Activated CD4-positive, alpha-beta memory T cell treated with anti-CD3 and anti-CD28 coated beads for 36 hours (primary cell): ENCODE measurements at places on chromosomes 11 and 22.

- H3K36me3 ChIP-seq = no peaks in the 10 kb centered on the region
- DNase-seq = no peak
- no peak overlapping the region for H3K4me3 ChIP-seq
- peaks cover 11% of the 10 kb centered on the region for H3K27me3 ChIP-seq
- no peak overlapping the region for H3K27ac ChIP-seq
- no peaks in the 10 kb centered on the region for H3K4me1 ChIP-seq
These were observed 60.0 kb upstream of the HTATIP2 start for GRCh38 chr11:20303391-20303965.

GRCh38 chr11:125286486-125286885 lies 121.9 kb downstream of the PKNOX2 start:
- H3K36me3 ChIP-seq = no peaks in the 10 kb centered on the region
- H3K27me3 ChIP-seq = peaks cover 7% of the 10 kb centered on the region
- no peak overlapping the region for H3K27ac ChIP-seq
- H3K4me3 ChIP-seq = no peak overlapping the region
- no peak for DNase-seq

GRCh38 chr22:47051441-47052071 lies 289.1 kb downstream of the TBC1D22A start:
- no peak overlapping the region for H3K4me3 ChIP-seq
- H3K4me1 ChIP-seq = peaks cover 4% of the 10 kb centered on the region
- no peak overlapping the region for H3K27ac ChIP-seq
- no peak for DNase-seq
- H3K27me3 ChIP-seq = no peaks in the 10 kb centered on the region

DNA sequence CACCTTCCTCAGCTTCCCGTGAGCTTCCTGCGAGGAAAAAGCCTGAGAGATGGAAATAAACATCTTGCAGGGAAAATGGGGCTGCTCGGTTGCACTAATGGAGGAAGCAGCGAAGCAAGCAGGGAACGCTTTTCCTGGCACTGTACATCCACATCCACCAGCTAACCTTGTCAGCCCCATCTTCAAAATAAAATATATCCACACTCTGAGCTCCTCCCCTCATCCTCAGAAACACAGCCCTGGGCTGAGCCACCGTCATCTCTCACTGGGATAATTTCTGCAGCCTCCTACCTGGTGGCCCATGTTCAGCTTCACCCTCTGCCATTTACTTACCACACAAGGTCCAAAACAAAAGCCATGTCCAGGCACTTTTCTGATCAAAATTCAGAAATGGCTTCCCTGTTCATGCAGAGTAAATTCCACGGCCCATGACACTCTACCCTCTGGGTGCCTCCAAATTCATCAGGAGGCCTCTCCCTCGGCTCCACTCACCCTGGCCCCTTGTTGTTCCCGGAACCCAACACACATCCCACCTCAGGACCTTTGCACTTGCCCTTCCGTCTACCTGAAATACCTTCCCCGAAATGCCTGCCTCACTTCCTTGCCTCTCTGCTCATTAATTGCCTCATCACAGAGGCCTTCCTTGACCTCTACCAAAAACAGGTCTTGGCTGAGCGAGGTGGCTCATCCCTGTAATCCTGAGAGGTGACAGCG lies 13.0 kb downstream of the C11orf86 start:
- no peaks in the 10 kb centered on the region for H3K4me1 ChIP-seq
- no peak for DNase-seq
- no peak overlapping the region for H3K4me3 ChIP-seq
- peaks cover 4% of the 10 kb centered on the region for H3K27me3 ChIP-seq

DNA sequence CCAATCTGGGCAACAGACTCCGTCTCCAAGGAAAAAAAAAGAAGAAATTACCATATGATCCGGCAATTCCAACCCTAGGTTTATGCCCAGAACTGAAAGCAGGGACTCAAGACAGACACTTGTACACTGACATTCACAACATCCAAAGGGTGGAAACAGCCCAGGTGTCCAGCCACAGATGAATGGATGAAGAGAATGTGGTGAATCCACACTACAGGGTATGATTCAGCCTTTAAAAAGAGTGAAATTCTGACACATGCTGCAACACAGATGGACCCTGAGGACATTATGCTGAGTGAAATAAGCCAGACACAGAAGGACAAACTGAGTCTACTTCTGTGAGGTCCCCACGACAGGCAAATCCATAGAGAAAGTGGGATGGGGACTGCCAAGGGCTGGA lies 43.9 kb downstream of the SGSM3 start:
- H3K36me3 ChIP-seq = peaks cover 10% of the 10 kb centered on the region
- H3K27me3 ChIP-seq = no peaks in the 10 kb centered on the region
- H3K4me3 ChIP-seq = no peak overlapping the region
- H3K27ac ChIP-seq = peak overlapping the region; percentile 75

GRCh38 chr11:94218372-94218771 lies 86.0 kb upstream of the IZUMO1R start:
- no peaks in the 10 kb centered on the region for H3K4me1 ChIP-seq
- no peak overlapping the region for H3K4me3 ChIP-seq
- no peaks in the 10 kb centered on the region for H3K27me3 ChIP-seq
- H3K27ac ChIP-seq = no peak overlapping the region
- no peak for DNase-seq
- H3K36me3 ChIP-seq = no peaks in the 10 kb centered on the region

GRCh38 chr11:129930296-129930695 lies 34.9 kb upstream of the NFRKB start:
- peaks cover 15% of the 10 kb centered on the region for H3K36me3 ChIP-seq
- no peak overlapping the region for H3K27ac ChIP-seq
- no peak for DNase-seq
- no peak overlapping the region for H3K4me3 ChIP-seq
- no peaks in the 10 kb centered on the region for H3K4me1 ChIP-seq

GRCh38 chr11:7501251-7501650 lies 12.5 kb upstream of the PPFIBP2 start:
- DNase-seq = no peak
- peaks cover 2% of the 10 kb centered on the region for H3K27me3 ChIP-seq
- H3K36me3 ChIP-seq = no peaks in the 10 kb centered on the region
- H3K27ac ChIP-seq = no peak overlapping the region
- H3K4me1 ChIP-seq = peaks cover 3% of the 10 kb centered on the region

DNA sequence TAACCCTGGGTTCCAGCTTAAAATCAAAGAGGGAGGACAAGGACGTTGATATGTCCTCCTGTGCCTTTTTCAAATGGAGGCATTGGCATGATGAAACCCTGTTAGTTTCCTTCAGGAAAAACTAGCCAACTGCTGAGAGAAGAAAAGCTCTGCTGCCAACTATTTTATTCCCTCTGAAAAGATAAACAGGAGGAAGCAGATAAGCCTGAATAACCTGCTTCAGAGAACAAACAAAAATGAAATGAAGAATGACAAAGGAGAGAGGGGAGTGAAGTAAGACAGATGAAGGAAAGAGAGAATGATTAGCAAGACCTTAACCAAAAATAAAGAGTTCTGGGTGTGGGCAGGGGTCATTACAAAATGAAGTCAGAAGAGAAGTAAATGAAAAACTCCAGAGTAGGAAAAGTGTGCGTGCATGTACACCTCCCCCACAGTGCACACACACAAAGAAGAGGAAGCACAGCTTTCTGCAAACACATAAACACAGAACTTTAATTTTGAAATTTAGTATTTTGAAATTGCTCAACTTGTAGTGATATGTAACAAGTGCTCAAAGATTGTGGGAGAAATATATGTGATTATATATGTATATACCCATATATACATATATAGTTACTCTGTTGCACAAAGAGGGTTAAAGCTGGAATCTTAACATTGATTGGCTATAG lies 332.2 kb downstream of the LUZP2 start:
- H3K27me3 ChIP-seq = no peaks in the 10 kb centered on the region
- H3K4me3 ChIP-seq = no peak overlapping the region
- H3K36me3 ChIP-seq = no peaks in the 10 kb centered on the region
- H3K27ac ChIP-seq = no peak overlapping the region
- no peak for DNase-seq
- H3K4me1 ChIP-seq = no peaks in the 10 kb centered on the region

GRCh38 chr11:123185326-123185725 lies 9.7 kb downstream of the CLMP start:
- H3K36me3 ChIP-seq = no peaks in the 10 kb centered on the region
- H3K27me3 ChIP-seq = peaks cover 40% of the 10 kb centered on the region
- H3K4me1 ChIP-seq = peaks cover 2% of the 10 kb centered on the region
- DNase-seq = no peak

GRCh38 chr22:29641700-29642330 lies 38.4 kb downstream of the NF2 start:
- no peaks in the 10 kb centered on the region for H3K27me3 ChIP-seq
- H3K4me1 ChIP-seq = peaks cover 16% of the 10 kb centered on the region
- H3K36me3 ChIP-seq = peaks cover 21% of the 10 kb centered on the region
- peak overlapping the region; percentile 61 for H3K27ac ChIP-seq
- DNase-seq = peak; percentile 43

DNA sequence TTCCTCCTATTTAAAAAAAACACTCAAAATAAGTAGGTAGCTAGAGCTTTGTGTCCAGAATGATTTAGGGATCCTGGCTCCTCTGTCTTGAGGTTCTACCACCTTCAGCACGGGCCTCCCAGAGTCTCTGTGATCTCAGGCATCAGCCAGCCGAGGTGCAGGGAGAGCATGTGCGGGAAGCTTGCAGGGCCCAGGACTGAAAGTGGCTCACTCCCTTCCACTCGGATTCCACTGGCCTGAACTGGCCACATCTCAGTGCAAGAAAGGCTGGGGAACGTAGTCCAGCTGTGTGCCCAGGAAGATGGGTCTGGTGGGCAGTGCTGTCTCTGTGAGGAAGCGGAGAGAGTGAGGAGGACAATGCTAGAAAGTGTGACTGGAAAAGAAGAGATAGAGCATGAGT lies 68.3 kb upstream of the MYOD1 start:
- no peak overlapping the region for H3K4me3 ChIP-seq
- no peak for DNase-seq
- H3K4me1 ChIP-seq = no peaks in the 10 kb centered on the region
- no peak overlapping the region for H3K27ac ChIP-seq
- no peaks in the 10 kb centered on the region for H3K36me3 ChIP-seq
- H3K27me3 ChIP-seq = peaks cover 42% of the 10 kb centered on the region

DNA sequence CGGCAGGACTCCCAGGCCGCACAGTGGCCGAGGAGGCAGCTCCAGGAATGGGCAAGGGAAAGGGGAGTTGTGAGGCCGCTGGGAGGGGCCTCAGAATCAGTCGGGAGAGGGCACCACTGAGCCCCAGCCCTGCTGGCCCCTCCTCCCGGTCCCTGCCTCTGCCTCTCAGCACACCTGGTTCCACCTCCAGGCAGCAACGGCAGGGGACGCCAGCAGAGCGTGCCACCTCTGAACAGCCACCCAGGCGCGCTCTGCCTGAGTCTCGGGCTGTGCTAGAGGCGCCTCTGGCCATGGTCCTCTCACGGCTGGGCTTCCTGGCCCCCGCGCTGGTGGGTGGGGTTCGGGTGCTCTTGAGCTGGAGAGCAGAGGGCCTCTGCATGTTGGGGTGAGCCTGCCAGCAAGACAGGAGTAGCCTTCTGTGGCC lies 33.0 kb downstream of the MOB2 start:
- no peak overlapping the region for H3K4me3 ChIP-seq
- no peaks in the 10 kb centered on the region for H3K27me3 ChIP-seq
- no peaks in the 10 kb centered on the region for H3K4me1 ChIP-seq
- no peak overlapping the region for H3K27ac ChIP-seq
- H3K36me3 ChIP-seq = no peaks in the 10 kb centered on the region

DNA sequence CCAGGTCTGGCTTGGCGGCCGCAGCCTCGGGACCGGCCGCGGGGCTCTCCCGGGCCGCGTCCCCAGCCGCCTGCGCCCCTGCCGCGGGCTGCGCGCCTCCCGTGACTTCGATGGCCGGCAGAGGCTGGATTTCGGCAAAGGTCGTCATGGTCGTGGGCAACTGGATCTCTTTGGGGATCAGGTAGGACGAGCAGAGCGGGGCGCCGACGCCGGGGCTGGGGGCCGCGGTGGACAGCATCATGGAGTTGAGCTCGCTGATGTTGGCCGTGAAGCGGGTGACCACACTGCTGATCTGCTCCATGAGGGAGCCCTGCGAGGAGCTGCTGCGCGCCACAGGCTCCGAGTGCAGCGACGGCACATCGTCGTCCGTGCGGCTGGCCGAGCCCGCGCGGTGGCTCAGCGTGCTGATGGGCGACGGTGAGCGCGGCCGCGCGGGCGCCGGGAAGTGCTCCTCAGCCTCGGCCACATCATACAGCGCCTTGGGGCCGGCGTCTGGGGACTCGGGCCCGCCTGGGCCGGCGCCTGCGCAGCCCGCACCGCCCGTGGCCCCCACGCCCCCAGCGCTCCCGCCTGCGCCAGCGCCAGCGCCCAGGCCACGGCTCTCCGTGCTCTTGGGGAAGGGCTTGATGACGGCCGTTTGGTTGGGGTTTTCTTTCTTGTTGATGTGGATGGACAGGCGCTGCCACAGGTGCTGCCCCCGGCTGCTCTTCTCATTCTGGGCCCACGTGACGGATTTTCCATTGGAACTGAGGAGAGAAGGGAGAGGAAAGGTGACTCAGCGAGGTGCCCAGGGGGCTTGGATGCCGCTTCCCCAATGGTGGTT lies 171.4 kb upstream of the CTSC start:
- peak overlapping the region; percentile 54 for H3K4me3 ChIP-seq
- H3K27me3 ChIP-seq = peaks cover 37% of the 10 kb centered on the region
- no peak overlapping the region for H3K27ac ChIP-seq
- DNase-seq = peak; percentile 48

DNA sequence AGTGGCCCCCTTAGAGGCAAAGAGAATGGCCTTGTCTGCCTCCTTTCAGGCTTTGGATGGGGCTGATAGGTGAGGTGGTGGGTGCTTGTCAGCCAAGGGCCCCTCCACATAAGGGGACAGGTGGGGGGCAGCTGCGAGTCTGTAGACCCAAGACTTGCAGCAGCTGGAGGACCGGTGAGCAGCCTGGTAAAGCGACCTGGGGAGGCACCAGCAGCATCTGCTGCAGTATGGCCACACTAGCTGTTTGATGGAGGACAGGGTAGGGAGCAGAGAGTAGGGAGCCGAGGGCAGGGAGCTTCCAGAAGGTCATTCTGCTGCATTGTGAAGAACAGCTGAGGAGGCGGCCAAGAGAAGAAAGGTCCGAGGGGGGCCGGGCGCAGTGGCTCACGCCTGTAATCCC lies 16.8 kb upstream of the MRTFA start:
- no peaks in the 10 kb centered on the region for H3K27me3 ChIP-seq
- H3K4me3 ChIP-seq = no peak overlapping the region
- no peak overlapping the region for H3K27ac ChIP-seq
- H3K4me1 ChIP-seq = peaks cover 20% of the 10 kb centered on the region
- no peak for DNase-seq

DNA sequence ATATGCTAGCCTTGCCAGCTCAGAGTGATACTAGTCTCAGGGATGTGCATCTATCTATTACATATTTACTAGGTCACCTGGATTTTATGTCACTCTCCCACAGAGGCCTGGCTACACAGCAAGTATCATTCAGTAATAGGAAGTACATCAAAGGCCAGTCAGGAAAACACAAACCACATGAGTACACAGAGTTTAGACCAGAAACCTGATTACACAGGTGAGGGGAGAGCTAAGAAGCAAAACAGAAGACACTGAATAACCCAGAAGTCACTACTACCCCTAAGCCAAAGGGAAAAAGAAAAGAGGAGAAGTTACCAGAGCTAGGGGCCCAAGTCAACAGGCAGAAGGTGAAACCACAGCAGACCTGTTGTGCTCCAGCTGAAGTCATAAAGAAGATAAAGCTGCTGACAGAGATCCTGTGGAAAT lies 13.3 kb downstream of the LPXN start:
- peak overlapping the region; percentile 69 for H3K27ac ChIP-seq
- no peaks in the 10 kb centered on the region for H3K27me3 ChIP-seq
- H3K4me1 ChIP-seq = peaks cover 47% of the 10 kb centered on the region
